ENCODE measurements at places on chromosomes 3 and 15. TPM values are rescaled to one million over a fixed set of nuclear protein-coding genes. Genes with fewer than 3 reads are reported as not detected.

- no peak for DNase-seq
Observed at GRCh38 chr3:133673746-133674145, 12.0 kb upstream of the TOPBP1 start.

DNA sequence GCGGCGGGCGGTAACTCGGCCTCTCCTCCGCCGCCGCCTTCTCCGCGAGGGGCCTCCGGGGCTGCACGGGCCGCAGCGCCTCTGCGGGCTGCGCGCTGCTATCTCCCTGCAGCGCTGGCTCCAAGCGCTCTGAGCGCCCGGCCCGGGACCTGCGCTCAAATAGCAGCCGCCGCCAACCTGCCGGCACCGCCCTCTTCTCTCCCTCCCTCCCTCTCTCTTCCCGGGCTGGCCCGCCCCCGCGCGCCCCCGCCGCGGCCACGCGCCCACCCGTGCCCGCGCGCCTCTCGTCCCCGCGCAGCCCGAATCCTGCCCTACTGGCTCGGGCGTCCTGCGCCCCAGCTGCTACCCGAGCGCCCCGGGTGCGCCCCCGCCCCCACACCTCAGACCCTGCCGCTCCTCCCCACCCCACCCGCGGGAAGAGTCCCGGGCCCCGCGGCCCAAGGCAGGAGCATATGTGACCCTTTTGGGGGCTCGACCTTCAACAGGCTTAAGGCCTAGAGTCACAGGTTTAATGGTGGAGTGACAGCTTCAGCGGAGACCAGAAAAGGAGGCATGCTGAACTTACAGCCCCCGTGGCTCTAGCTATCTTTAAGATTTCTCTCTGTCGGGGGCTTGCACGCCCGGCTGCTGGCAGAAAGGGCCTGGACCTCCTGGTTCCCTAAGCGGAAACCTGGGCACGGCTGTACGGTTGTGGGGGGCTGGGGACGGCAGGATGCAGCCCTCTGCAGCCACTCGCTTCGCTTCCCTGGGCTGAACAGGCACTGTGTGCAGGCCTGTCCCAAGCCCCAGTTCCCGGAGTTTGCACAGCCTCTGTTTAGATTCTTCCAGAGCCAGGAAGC lies at the start of gene CACNA2D2:
Gene CACNA2D2, minus strand, starts transcription at position 131 of the 839 bp plus-strand sequence. CDS start 211 bp downstream, outside the sequence.
- no peak for DNase-seq

- DNase-seq: no peak
Observed at GRCh38 chr3:122562923-122563716, 980 bp downstream of the PARP9 start.

- no peak for DNase-seq
Observed at GRCh38 chr3:42800251-42800650, 4.0 kb downstream of the HIGD1A start.

SLC22A13 gene
- 0.33 TPM for total RNA-seq
